ENCODE measurements at places on chromosomes 3 and 15.
A peak's percentile ranks its signal among the peaks of the same experiment; 100 is the strongest.

DNA sequence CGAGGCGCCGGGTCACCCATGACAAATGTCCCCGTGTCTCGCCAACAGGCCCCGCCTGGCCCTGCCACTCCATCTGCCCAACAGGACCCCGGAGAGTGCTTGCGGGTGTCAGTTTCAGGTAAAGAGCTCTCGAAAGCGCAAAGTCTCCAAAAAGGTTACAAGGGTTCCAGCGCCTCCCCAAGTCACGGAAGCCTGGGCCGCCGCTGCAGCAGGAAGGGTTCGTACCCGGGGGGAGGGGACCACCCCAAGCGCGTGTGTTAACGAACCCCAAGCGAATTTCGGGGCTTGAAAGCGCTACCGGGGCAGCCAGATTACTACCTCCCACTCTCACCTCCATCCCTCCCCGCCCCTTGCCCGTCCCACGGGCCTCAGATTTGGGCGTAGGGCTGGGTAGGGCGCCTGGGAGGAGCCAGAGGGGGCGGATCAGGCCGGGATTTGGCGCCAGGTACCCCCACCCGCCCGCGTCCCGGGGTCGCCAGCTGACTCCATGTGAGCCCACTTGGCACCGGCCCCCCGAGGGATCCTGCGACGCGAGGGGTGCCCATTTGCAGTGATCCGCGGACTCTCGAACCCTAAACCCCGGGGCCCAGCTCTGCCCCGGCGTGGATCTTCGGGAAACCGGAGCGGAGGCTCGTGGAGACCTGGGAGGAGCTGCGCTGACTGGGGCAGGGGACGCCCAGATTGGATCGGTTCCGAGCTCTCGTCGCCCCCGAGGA lies 85.9 kb downstream of the NR2F2 start:
- H3K4me1 ChIP-seq, result peaks cover 12% of the 10 kb centered on the region
- H3K27ac ChIP-seq, result no peak overlapping the region
- no peaks in the 10 kb centered on the region for H3K36me3 ChIP-seq
- no peak overlapping the region for H3K4me3 ChIP-seq
- H3K27me3 ChIP-seq, result peaks cover 78% of the 10 kb centered on the region

DNA sequence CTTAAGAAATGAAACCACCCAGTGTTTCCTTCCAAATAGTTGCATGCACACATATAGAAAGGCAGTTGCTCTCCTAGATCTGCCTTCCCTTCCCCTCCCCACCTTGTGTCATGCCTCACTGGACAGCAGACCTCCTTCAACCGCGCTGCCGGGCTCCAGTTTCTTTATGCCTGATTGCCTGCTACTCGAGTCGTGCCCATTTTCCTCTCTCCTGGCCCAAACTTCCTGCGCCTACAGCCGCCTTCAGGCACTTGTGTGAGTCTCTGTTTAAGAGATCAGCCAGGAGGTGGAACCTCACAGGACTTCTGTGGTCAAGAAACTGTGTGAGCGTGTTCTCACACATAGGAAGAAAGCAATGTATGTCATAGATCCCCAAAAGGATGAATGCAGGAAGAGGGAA lies 8.8 kb upstream of the FAM107A start:
- H3K27ac ChIP-seq, result no peak overlapping the region
- H3K36me3 ChIP-seq, result peaks cover 3% of the 10 kb centered on the region
- H3K4me1 ChIP-seq, result peaks cover 22% of the 10 kb centered on the region
- H3K4me3 ChIP-seq, result peak overlapping the region; percentile 90

DNA sequence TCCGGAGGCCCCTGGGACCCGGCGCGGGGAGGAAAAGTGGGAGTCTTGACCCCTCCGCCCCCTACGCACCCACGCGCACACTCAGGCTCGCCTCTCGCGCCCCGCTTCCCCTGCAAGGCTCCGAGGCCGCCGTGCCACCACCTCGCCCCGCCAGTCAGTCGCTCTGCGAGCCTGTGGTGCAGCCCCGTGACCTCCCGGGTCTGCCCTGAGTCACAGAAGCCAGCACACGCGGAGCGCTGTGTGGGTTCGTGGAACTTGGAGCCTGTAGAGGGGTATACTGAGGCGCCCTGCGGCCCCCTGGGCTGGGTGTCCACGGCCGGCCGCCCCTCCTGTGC lies 380 bp upstream of the ALS2CL start:
- peaks cover 33% of the 10 kb centered on the region for H3K4me1 ChIP-seq
- H3K36me3 ChIP-seq, result no peaks in the 10 kb centered on the region
- H3K27me3 ChIP-seq, result peaks cover 21% of the 10 kb centered on the region
- peak; percentile 5 for DNase-seq

DNA sequence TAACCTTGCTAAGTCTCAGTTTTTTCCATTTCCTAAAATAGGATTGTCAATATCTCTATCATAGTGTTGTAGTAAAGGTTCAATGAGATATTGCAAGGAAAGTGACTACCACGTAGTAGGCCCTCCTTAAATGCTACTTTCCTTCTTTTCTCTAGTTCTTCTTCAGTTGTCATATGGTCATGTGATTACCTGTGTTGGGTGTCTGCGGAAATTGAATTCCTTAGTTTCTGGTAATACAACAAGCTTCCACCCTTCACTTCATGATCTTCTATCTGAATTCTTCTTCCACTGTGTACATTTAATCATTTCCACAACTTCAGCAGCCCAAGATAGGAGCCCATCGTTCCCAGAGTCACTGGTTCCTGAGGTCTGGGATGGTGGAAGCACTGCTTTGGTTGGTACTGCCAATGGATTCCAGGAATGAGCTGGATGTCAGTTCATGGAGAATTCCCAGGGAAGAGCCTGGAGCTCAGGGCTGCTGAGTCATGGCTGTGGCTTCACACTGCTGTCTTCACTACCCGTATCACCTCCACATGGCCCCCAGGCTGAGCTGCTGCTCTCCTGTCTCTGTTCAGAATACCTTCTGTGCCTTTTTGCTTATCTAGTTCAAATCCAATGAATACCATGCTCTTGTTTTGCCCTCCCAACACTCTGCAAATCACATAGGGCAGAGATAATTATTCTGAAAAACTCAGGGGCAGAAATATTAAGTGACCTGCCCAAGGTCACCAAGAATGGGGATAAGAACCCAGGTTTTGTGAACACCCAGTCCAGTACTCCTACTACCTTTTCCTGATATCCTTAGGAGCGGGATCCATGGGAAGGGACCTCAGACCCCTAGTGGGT lies 98.6 kb downstream of the RPL39L start:
- H3K27ac ChIP-seq, result peak overlapping the region; percentile 95
- peaks cover 80% of the 10 kb centered on the region for H3K4me1 ChIP-seq
- no peaks in the 10 kb centered on the region for H3K27me3 ChIP-seq

- H3K36me3 ChIP-seq, result peaks cover 37% of the 10 kb centered on the region
- no peak for DNase-seq
- peak overlapping the region; percentile 99 for H3K27ac ChIP-seq
- peak overlapping the region; percentile 99 for H3K4me3 ChIP-seq
These were observed 1.0 kb downstream of the NGRN start for GRCh38 chr15:90266485-90266884.

DNA sequence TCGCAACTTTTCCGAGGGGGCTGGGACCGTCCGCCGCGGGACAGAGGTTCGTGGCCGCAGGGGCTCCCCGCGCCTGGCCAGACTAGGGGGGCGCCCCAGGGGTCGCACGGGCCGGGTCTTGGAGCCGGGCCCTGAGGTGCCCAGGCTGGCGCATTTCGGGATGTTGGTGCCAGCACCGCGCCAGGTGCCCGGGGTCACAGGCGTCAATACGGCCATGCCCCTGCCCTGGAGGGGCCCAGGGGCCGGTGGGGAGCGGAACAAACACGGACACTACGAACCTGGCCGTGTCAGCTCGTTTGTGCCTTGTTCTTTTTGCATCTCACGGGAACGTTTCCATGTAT lies 366 bp downstream of the TM6SF1 start:
- peak overlapping the region; percentile 86 for H3K27ac ChIP-seq
- peak overlapping the region; percentile 94 for H3K4me3 ChIP-seq
- peaks cover 11% of the 10 kb centered on the region for H3K27me3 ChIP-seq
- peaks cover 12% of the 10 kb centered on the region for H3K36me3 ChIP-seq
- peaks cover 44% of the 10 kb centered on the region for H3K4me1 ChIP-seq
- no peak for DNase-seq

- H3K36me3 ChIP-seq, result peaks cover 23% of the 10 kb centered on the region
- no peaks in the 10 kb centered on the region for H3K27me3 ChIP-seq
- peak overlapping the region; percentile 90 for H3K4me3 ChIP-seq
- no peak for DNase-seq
- H3K27ac ChIP-seq, result peak overlapping the region; percentile 75
- H3K4me1 ChIP-seq, result peaks cover 38% of the 10 kb centered on the region
These were observed 32.5 kb upstream of the ZNF445 start for GRCh38 chr3:44510000-44510368.

- no peaks in the 10 kb centered on the region for H3K4me1 ChIP-seq
- no peaks in the 10 kb centered on the region for H3K27me3 ChIP-seq
- DNase-seq, result no peak
- no peak overlapping the region for H3K4me3 ChIP-seq
- no peaks in the 10 kb centered on the region for H3K36me3 ChIP-seq
These were observed 141.0 kb downstream of the GABRB3 start for GRCh38 chr15:26631894-26632293.

- no peaks in the 10 kb centered on the region for H3K27me3 ChIP-seq
- H3K4me1 ChIP-seq, result peaks cover 61% of the 10 kb centered on the region
- no peak for DNase-seq
- H3K27ac ChIP-seq, result peak overlapping the region; percentile 34
- peaks cover 14% of the 10 kb centered on the region for H3K36me3 ChIP-seq
These were observed 1.2 kb downstream of the SHISA5 start for GRCh38 chr3:48502728-48503168.

- no peak overlapping the region for H3K4me3 ChIP-seq
- H3K36me3 ChIP-seq, result no peaks in the 10 kb centered on the region
- DNase-seq, result no peak
- H3K27me3 ChIP-seq, result peaks cover 13% of the 10 kb centered on the region
These were observed 27.9 kb upstream of the PRTG start for GRCh38 chr15:55770806-55771205.

GRCh38 chr15:34366271-34367065 lies 528 bp downstream of the LPCAT4 start:
- H3K4me1 ChIP-seq, result peaks cover 39% of the 10 kb centered on the region
- DNase-seq, result peak; percentile 46
- H3K4me3 ChIP-seq, result peak overlapping the region; percentile 98
- H3K36me3 ChIP-seq, result peaks cover 13% of the 10 kb centered on the region

DNA sequence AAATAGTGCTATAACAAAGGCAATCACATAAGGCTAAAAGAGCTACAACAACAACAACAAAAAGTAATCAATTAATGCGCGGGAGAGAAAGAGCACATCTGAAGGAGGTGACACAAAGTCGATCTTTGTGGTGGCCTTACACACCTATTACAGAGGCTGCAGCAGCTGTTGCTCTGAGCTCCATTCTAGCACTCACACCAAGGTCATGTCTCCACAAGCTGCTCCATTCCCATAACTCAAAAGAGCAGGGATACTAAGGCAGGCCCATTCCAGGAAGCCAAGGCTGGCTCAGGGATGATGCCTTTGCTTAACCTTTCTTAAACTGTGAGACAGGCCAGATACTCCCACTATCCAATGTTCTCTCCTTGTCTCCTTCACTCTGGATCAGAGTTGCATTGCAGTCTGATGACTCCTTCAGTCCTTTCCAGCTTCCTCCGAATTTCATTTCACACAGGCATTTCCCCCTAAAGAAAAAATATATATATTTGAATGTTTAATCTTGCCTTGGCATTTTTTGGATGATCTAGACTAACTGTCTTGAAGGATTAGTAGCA lies 52.7 kb downstream of the SNTN start:
- no peak for DNase-seq
- H3K4me1 ChIP-seq, result no peaks in the 10 kb centered on the region
- H3K27me3 ChIP-seq, result no peaks in the 10 kb centered on the region
- no peaks in the 10 kb centered on the region for H3K36me3 ChIP-seq
- H3K27ac ChIP-seq, result no peak overlapping the region

DNA sequence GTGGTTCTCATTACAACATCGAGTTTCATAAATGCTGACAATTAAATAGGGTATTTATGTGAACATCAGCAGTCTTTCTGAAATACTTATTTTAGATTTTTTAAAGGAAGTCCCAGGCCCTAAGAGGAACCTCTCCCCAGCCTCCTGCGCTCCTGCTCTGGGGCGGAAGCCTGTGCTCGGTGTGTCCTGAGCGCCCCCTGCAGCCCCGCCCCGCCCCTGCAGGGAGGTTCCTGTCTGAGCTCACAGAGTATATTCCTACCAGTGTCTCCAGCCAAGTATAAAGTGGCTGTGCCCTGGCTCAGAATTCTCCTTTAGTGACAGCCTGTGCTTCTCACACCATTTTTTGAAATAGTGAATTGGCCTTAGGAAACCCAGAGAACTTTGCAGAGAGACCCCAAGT lies 567.9 kb downstream of the GOLGA6L6 start:
- H3K27ac ChIP-seq, result no peak overlapping the region
- H3K36me3 ChIP-seq, result no peaks in the 10 kb centered on the region
- no peak for DNase-seq
- H3K4me1 ChIP-seq, result no peaks in the 10 kb centered on the region
- no peak overlapping the region for H3K4me3 ChIP-seq
- no peaks in the 10 kb centered on the region for H3K27me3 ChIP-seq

DNA sequence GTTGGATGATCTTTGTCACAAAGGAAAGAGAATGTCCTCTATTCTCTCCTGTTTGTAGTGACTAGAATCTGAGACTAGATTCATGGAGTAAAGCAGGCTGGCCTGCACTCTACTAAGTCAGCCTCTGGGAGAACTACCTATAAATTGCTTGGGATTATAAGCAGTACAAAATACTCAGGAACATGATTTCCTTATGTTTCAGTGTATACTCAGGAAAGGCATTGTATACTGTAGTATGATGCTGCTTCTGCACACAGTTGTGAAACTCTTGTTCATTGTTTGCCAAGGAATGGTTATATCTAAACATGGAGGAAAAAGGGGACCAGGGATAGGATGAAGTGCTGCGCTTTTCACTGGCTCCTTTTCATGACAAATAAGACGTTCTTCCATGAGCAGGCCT lies 49.2 kb downstream of the OXSR1 start:
- no peak for DNase-seq
- peaks cover 34% of the 10 kb centered on the region for H3K4me1 ChIP-seq
- H3K4me3 ChIP-seq, result no peak overlapping the region
- no peaks in the 10 kb centered on the region for H3K27me3 ChIP-seq
- peaks cover 36% of the 10 kb centered on the region for H3K36me3 ChIP-seq

DNA sequence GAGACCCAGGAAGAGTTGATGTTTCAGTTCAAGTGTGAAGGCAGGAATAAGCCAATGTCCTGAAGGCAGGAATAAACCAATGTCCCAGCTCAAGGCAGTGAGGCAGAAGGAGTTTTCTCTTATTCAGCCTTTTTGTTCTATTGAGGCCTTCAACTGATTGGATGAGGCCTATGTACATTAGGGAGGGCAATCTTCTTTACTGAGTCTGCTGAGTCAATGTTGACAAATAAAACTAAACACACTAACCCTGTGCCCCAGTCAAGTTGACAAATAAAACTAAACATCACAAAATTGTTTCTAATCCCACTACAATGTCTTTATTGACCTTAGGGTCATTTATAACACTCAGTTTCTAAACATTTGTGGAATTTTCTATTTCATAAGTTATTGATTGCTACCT lies 100.0 kb downstream of the CACNA2D3 start:
- H3K27ac ChIP-seq, result no peak overlapping the region
- no peaks in the 10 kb centered on the region for H3K4me1 ChIP-seq

GRCh38 chr3:81300324-81300927 lies 461.0 kb downstream of the GBE1 start:
- no peaks in the 10 kb centered on the region for H3K4me1 ChIP-seq
- H3K27ac ChIP-seq, result no peak overlapping the region
- H3K36me3 ChIP-seq, result no peaks in the 10 kb centered on the region
- H3K4me3 ChIP-seq, result no peak overlapping the region

- no peak for DNase-seq
- H3K36me3 ChIP-seq, result no peaks in the 10 kb centered on the region
- peaks cover 10% of the 10 kb centered on the region for H3K27me3 ChIP-seq
- no peak overlapping the region for H3K27ac ChIP-seq
- H3K4me3 ChIP-seq, result no peak overlapping the region
These were observed 13.1 kb upstream of the RNF7 start for GRCh38 chr3:141725036-141725435.

Measured in activated T-helper 1 cell treated with anti-CD3 and anti-CD28 coated beads, Interleukin-12 subunit alpha, Interleukin-12 subunit beta, Interleukin-2, Interleukin-4 antibody, amounts not matched to agents 30 ng/mL and 10 ng/mL and 1 ng/mL, durations not matched to agents 14 hours and 24 hours and 36 hours (primary cell).